NCI-H69 (cell line): ENCODE measurements at places on chromosomes 6 and 20.

GRCh38 chr6:53944091-53944490, 149.3 kb downstream of the LRRC1 start:
- DNase-seq: no peak

DNA sequence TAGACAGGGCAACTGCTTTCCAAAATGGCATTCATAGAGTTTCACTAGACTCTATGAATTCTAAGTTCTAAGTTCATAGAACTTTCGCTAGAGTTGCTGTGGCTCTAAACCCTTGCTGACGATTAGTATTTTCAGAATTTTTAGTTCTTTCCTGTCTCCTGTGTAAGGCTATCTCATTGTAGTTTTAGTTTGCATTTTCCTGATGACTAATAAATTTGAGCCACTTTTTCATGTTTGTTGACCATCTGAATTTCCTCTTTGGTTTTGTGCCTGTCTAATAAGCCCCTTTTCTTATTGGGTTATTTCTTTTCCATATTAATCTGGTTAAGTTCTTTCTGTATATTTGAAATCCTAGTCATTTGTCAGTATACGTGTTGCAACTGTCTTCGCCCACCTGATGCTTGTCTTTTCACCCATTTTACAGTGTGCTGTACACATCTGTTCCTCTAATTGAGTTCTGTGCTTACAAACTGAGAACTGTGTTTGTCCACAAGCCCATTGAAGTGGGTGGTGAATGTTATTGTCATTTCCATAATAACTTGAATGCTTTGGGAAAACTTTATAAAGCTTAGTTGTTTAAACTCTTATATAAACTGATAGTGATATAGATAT, 177.7 kb upstream of the CDYL start:
- no peak for DNase-seq

DNA sequence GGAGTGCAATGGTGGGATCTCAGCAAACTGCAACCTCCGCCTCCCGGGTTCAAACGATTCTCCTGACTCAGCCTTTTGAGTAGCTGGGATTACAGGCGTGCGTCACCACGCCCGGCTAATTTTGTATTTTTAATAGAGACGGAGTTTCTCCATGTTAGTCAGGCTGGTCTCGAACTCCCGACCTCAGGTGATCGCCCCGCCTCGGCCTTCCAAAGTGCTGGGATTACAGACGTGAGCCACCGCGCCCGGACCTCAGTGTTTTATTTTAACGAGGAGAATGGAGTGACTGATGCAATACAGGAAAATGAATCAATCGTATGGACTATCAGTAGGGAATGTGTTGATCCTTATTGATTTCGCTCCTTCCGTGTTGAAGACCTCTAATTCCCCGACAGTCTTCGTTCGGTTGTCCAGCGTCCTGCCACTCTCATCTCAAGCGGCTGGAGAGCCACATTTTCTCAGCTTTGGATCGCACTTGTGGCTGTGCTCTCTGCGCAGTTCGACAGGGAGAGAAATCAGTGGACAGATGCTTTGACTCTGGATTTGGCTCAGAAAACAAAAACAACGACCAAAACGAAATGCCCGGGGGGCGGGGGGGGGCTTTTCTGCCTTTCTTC, 166.2 kb downstream of the TRIM27 start:
- peak; percentile 57 for DNase-seq

GRCh38 chr6:152351110-152351509, 286.1 kb downstream of the SYNE1 start:
- no peak for DNase-seq
